Activated T-cell treated with anti-CD3 and anti-CD28 coated beads, Interleukin-2, amount 50 U/mL, for 72 hours (primary cell): ENCODE measurements at places on chromosomes 13 and 19.

- no peak for DNase-seq
Observed at GRCh38 chr13:96200810-96201209, 110.9 kb downstream of the HS6ST3 start.

DNA sequence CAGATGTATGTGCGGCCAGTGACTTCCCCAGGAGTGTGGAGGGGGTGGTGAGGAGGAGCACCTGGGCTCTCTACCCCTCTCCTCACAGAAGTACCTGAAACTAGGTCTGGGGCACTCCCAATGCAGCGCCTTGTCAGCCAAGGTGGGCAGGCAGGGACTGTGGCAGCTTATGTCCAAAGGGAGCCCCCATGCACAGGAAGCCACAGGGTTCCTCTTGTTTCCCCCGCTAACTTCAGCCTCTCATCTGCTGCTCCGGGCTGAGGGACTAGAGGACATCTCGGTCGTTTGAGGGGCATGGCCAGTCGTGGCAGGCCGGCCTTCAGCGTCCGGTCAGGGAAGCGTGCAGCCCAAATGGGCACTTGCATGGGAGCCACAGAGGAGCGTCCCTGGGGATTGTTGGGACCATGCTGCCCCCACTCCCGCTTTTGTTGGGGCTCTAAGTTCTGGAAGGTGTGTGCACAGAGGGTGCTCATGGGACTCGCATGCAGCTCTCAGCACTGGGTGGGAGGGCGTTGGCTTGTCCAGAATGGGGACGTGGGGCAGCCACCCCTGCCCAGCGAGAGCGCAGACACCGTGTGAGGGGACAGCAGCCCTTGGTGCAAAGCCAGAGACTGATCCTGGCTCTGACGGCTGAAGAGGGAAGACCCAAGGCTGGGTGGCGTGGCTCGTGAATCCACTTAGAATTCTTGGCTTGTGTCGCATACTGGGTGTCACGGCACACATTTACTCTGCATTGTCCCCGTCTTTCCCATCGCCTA is 16.6 kb upstream of the NPAS1 start:
- no peak for DNase-seq

GRCh38 chr19:58538257-58539168 is 5.4 kb upstream of the TRIM28 start:
- peak; percentile 67 for DNase-seq

DNA sequence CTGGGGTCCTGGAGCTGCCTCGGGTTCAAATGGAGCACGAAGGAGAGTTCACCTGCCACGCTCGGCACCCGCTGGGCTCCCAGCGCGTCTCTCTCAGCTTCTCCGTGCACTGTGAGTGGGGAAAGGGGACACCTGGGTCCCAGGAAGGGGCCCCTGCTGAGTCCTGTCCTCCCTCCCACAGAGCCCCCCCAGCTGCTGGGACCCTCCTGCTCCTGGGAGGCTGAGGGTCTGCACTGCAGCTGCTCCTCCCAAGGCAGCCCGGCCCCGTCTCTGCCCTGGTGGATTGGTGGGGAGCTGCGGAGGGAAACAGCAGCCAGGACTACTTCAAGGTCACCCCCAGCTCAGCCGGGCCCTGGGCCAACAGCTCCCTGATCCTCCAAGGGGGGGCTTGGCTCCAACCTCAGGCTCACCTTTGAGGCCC is 11.0 kb upstream of the SIGLEC11 start:
- no peak for DNase-seq

- DNase-seq: no peak
Observed at GRCh38 chr13:52432456-52432855, 18.0 kb downstream of the VPS36 start.
